Caco-2 (cell line): ENCODE measurements at places on chromosomes 4 and X. TPM values are rescaled to one million over a fixed set of nuclear protein-coding genes. Genes with fewer than 3 reads are reported as not detected.

- DNase-seq: no peak
Measured at GRCh38 chr4:124386648-124387047, 325.9 kb downstream of the ANKRD50 start.

GRCh38 chr4:126715067-126715466 lies 917.7 kb upstream of the INTU start:
- DNase-seq: no peak

DNA sequence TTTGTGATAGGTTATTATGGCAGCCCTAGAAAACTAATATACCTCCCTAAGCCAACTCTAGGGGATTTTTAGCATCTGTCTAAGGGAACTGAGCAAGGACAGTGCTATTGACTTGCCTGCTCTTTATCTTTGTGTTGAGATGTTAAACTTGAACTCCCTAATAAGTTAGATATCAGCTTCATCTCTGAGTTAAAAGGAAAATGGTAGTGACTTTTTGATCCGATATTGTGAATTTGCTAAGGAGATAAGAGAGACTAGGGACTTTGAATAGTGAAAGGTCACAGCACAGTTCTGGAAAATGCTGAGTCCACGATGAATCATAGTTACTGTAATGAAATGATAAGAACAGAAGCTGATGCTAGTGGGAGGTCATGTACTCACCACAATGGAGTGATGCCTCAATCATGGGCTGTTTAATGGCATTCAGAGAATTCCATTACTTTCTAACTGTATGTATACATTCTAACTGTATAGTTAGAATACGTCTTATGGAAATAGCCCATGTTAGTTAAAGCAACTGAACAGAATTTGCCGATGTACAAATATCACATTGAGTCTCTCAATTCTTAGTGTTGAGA lies 147.2 kb downstream of the GLRA3 start:
- no peak for DNase-seq

DNA sequence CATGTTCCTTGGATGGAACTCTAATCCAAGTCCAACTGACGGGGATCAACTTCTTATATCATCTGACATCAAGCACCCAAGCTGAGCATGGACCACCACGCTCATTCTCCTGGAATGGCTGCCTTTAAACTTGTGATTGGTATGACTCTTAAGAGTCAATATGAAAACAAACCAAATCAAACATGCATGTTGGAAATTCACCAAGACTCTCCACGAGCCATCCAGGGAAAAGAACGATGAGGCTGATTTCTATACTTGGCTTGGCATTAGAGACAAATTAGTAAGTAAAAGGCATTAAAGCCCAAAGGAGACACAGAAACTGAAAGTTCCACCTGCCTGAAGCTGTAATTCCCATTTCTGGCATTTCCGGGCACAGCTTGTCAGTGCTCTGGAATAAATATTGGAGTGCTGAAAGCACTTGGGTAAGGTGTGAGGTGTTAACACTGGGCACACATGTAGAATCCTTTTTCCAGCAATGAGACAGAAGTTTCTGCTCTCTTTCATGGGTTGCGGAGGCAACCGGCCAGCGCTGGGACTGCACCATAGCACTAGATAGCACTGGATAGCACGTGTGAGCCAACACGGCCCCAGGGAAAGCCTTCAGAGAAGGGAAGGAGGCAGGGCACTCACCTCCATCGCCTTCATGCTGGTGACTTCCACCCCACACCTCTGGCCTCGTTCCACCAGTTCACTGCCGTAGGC lies 42.1 kb upstream of the CENPU start:
- no peak for DNase-seq

DNA sequence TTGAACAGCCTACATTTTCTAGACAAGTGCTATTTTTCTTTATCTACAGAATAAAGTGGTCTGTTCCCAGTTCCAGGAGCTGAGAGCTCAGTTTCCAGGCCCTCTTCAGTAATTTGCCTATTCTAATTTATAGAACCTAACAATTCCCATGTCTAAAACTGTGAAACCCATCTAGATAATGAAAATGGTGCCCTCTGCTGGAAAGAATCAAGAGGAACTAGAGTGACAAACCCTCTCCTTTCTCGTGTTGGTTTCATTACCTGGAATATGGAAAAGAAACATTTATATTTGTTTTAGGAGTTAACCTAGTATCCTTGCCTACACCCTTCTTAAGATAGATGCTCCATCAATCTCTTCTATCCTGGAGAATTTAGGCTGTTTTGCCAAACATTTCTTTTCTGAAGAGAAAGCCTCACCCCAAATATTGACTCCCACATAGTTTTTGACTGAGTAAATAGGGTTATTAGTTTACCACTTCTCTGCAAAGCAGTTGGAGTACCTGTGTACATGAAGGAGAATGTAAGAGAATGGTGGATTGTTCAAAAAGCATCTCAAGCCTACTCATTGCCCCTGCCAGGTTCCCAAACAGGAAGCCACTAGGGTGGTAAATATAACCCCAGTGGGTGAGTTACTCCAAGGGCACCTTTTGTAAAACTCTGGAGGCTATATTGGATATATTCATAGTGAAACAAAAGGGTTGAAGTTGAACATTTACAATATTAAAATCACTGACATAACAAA lies 121.6 kb downstream of the RASL11B start:
- DNase-seq: no peak

GRCh38 chr4:53366301-53366716 lies 448 bp upstream of the SCFD2 start:
- DNase-seq: no peak

Gene ERVMER34-1
- 73.3 and 85.6 TPM in 2 replicates for total RNA-seq

Gene NOCT
- 21.5 and 25.4 TPM in 2 replicates for total RNA-seq

Gene FAM236C
- not detected in 2 replicates for total RNA-seq

Gene IL1RAPL1
- 0.39 TPM in 1 of 2 replicates, not detected in the other for total RNA-seq
